ENCODE measurements at places on chromosomes 7 and 10.

DNA sequence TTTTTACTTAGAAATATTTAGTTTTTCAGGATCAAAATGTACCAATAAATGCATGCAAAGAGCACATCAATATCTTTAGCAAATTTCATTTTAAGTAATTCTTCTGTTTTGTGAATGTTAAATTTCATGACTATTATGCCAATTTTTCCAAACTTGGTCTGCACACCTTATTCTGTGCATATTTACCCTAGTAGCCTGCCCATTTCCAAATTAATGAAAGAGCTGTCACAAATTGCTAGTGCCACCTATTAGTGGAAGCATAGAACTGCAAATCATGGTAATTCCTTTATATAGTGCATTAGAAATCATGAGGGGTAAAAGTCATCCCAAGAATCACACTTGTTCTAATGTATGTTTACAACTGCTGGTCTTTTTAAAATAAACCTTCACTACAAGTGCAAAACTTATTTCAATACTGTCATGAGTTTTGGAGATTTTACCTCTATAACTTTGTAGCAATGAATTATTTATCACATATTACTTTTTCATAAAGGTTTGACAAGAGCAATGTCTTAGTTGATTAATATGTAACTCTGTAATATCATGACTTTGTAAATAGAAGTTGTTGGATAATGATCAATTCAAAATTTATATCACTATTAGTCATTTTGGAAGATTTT, 5.7 kb downstream of the SEMA3A start:
- H3K36me3 ChIP-seq, result no peaks in the 10 kb centered on the region
- no peak for DNase-seq
- no peak overlapping the region for H3K27ac ChIP-seq

DNA sequence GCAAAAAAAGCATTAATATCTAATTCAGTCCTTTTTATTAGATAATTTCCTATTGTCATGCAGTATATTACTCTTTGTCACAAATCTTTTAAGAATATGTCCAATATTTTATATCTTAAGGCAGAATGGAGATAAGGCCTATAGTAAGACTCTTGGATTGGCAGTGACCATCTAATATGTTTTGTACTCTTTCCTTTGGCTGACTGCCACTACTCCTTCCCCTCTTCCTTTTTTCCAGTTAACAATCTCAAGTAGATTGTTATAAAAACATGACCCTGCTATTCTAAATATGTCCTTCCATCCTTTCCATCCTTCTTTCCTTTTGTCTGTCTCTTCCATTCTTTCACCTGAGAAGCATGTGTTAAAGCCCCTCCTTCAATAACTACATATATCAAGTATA, 92.8 kb upstream of the TMEM168 start:
- peaks cover 20% of the 10 kb centered on the region for H3K36me3 ChIP-seq
- peaks cover 11% of the 10 kb centered on the region for H3K4me1 ChIP-seq
- no peaks in the 10 kb centered on the region for H3K27me3 ChIP-seq
- DNase-seq, result no peak

DNA sequence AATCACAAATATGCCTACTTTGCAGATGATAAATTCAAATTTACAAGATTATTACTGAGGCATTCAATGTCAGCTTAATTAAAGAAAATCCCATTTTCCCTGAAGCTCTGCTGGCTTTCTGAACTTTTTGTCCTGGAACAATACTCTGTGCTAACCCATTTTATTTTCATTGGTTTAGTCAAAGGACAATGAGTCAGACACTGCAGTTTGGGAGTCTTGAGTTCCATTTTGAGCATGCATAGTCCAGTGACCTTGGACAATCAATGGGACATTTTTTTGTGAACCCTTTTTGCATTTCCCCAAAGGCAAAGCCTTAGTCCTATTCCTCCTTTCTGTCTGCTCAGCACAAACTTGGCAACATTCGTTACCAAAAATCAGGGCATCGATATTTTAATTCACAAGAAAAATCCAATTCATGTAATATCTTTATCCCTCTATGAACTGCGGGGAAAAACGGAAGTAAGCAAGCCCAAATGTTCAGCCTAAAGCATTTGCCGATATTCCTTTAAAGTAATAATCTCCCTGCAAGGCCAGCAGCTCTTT, 339.8 kb downstream of the RNLS start:
- H3K4me3 ChIP-seq, result no peak overlapping the region
- H3K4me1 ChIP-seq, result peaks cover 31% of the 10 kb centered on the region
- peak overlapping the region; percentile 58 for H3K27ac ChIP-seq
- no peak for DNase-seq
- peaks cover 19% of the 10 kb centered on the region for H3K27me3 ChIP-seq

GRCh38 chr10:100340948-100341847, 5.8 kb upstream of the SCD start:
- H3K36me3 ChIP-seq, result no peaks in the 10 kb centered on the region
- H3K4me3 ChIP-seq, result no peak overlapping the region
- H3K27ac ChIP-seq, result peak overlapping the region; percentile 35
- DNase-seq, result no peak
- H3K27me3 ChIP-seq, result no peaks in the 10 kb centered on the region

DNA sequence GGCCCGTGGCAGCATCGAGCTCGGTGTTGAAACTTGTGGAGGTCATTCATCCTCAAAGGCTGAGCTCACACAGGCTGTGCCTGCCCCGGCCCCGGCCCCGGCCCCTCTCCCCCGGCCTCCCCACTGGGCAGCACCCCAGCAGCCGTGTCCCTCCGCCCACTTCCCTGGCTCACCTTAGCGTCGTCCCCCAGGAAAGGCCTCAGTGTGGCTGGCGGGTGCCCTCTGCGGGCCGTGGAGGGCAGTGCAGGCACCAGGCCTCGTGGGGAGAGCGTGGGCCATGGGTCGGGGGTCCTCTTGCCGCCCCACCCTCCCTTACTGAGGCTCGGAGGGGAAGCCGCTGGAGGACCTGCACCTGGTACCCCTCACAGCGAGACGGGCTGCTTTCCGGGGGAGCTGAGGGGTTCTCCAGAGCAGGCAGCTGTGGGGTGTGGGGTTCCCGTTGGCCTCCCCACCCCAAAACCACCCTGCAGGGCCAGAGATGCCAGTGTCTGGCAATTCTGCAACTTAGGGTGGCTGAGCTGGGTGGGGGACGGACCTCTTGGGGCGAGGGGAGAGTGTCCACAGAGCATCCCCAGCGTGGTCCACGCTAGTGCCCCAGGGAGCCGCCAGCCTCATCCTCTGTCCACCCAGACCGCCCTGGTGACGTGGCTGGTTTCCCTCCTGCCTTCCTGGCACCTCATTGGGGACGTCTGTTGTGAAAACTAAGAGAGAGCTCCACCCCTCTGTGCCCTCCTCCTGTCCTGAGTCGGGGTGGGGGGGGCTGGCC, 44.2 kb upstream of the DPYSL4 start:
- H3K4me3 ChIP-seq, result no peak overlapping the region
- H3K4me1 ChIP-seq, result no peaks in the 10 kb centered on the region
- peak; percentile 64 for DNase-seq
- H3K27ac ChIP-seq, result no peak overlapping the region
- H3K36me3 ChIP-seq, result no peaks in the 10 kb centered on the region

DNA sequence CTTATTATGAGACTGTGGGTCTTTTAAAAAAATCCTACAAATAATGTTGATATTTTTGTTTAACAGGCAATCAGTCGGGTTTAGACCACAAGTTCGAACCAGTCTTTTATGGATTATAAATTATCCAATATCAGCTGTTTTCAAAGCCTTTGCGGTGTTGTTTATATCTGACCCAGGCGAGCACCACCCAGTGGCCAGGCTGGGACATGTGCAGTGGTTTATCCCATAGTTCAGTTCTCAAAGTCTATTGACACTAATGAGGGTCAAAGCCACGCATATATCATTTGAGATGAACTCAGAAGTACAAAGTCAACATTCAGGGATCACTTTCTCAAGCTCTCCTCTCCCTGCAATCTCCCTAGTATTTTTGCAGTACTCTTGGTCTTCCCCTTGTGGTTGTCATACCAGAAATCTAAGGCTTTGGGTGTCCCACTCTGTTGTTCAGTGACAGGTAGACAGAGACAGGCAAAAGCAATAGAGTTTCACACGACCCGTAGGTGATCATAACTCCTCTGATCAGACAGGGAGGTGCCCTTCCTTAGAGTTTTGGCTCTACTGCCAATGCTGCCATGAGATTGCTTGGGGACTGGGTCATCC, 117.4 kb upstream of the POM121L12 start:
- H3K4me3 ChIP-seq, result no peak overlapping the region
- H3K27me3 ChIP-seq, result no peaks in the 10 kb centered on the region
- no peak overlapping the region for H3K27ac ChIP-seq
- no peaks in the 10 kb centered on the region for H3K36me3 ChIP-seq
- peaks cover 8% of the 10 kb centered on the region for H3K4me1 ChIP-seq

DNA sequence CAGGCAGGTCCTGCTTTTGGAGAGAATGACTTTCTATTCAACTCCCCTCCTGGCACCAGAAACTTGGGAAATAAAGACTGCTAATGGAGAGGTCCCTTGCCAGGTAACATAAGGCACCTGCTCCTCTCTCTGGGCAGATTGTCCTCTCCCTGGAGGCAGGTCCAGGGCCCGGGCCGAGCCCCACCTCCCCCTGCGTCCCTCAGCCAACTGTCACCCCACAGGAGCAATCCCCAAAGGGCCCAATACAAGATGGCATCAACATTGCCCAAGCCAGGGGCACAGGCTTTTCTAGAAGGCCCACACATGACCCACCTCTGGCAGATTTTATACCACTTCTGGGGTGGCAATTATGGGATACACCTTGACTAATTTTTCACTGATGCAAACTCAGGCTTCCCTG, 145.2 kb downstream of the HERPUD2 start:
- peaks cover 3% of the 10 kb centered on the region for H3K4me1 ChIP-seq
- no peak for DNase-seq
- H3K36me3 ChIP-seq, result no peaks in the 10 kb centered on the region
- H3K27me3 ChIP-seq, result peaks cover 25% of the 10 kb centered on the region
- no peak overlapping the region for H3K4me3 ChIP-seq

- H3K36me3 ChIP-seq, result no peaks in the 10 kb centered on the region
- H3K27me3 ChIP-seq, result no peaks in the 10 kb centered on the region
- no peak overlapping the region for H3K27ac ChIP-seq
- no peaks in the 10 kb centered on the region for H3K4me1 ChIP-seq
- H3K4me3 ChIP-seq, result no peak overlapping the region
- no peak for DNase-seq
Observed at GRCh38 chr7:49638166-49638565, 135.3 kb upstream of the VWC2 start.

DNA sequence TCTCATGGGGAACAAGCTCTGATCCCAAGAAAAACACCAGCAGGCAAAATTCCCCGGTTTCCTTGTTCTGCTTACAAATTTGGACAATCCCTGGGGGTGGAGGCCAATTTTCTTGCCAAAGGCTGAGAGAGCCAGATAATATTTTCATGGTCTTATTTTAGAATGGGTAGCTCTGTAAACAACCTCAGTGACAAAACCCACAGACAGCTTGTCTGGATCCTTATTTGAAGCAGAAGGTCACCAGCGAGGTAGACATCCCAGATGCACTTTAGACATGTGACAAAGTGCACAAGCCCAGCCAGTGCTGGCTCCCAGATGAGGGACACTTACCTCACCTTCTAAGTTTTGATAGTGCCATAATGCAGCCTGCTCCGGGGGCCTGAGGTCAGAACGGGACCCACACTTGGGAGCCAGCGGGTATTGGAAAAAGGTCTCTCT, 102.6 kb upstream of the DDC start:
- DNase-seq, result no peak
- H3K36me3 ChIP-seq, result peaks cover 25% of the 10 kb centered on the region
- no peaks in the 10 kb centered on the region for H3K27me3 ChIP-seq
- peak overlapping the region; percentile 11 for H3K27ac ChIP-seq

- no peaks in the 10 kb centered on the region for H3K27me3 ChIP-seq
- peaks cover 7% of the 10 kb centered on the region for H3K36me3 ChIP-seq
- no peak overlapping the region for H3K4me3 ChIP-seq
- DNase-seq, result no peak
Observed at GRCh38 chr10:95392681-95393164, 101.9 kb upstream of the PDLIM1 start.

DNA sequence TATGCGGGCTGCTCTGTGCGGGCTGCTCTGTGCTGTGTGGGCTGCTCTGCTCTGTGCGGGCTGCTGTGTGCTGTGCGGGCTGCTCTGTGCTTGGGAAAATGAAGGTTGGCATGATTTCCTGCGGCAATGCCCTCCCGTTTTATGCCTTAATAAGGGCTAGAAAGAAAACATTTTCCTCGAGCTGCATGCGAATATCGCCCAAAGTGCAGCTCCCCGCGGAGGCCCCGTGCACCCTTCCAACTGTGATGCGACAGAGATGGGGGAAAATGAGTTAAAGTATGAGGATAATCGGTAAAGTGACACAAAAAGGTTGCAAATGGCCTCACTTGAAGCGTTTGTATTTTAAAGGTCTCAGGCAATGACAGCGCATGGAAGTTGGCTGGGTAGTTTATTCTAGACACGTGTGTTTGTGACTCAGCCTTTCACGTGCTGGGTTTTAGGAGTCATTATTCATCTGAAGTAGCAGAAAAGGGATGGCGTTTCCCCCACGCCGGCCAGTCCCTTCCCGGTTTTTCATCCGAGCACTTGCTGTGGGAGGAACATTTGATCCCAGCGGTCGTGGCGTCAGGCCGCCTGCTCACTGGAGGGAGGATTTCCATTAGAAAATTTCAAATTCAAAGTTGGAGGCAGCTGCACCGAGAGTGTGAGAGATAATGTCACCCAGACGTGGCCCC, 220.7 kb downstream of the ADARB2 start:
- peaks cover 3% of the 10 kb centered on the region for H3K27me3 ChIP-seq
- H3K36me3 ChIP-seq, result no peaks in the 10 kb centered on the region
- H3K27ac ChIP-seq, result no peak overlapping the region
- no peak for DNase-seq
- peaks cover 5% of the 10 kb centered on the region for H3K4me1 ChIP-seq

DNA sequence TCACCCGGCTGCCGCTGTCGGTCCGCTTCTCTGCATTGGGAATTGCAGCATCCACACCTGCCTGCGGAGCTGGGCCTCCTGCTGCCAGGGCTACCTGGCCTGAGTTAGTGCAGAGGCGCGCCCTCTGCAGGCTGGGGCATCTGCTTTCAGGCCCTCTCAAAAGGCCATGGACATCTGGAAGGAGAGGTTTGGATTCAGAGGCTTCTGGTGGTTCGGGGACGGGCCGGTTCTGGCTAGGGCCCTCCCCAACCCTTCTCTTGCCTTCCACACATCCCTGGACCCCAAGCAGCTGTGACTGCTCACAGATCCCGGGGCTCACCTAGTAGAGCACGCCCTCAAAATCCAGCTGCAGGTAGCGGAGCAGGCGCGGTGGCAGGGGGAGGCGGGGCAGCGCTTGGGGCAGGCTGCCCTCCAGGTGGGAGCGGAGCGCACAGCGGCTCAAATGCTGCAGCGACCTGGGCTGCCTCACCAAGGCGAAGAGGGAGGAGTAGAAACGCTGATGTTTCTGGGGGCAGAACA, 8.4 kb upstream of the GBX1 start:
- no peak overlapping the region for H3K27ac ChIP-seq
- no peak overlapping the region for H3K4me3 ChIP-seq

DNA sequence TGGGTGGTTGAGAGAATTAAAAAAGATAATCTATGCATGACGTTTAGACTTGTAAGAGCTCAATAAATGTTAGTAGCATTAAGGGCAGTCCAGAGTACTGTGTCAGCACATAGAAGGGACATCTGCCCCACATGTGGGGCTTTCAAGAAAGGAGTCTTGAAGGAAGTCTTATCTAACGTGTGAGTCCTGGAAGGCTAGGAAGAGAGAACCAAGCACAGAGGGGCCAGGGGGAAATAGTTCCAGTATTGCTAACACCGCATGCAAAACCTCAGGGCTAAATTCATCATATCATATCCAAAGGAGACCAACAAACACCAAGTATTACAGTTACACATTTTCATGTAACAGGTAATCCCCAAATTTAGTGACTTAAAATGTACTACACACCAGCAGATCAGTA, 122.7 kb downstream of the AOAH start:
- H3K4me1 ChIP-seq, result peaks cover 8% of the 10 kb centered on the region
- no peak overlapping the region for H3K27ac ChIP-seq
- no peaks in the 10 kb centered on the region for H3K36me3 ChIP-seq
- H3K4me3 ChIP-seq, result no peak overlapping the region
- H3K27me3 ChIP-seq, result peaks cover under 1% of the 10 kb centered on the region

Measured in progenitor cell of endocrine pancreas (in vitro differentiated cells).